Activated naive CD4-positive, alpha-beta T cell treated with anti-CD3 and anti-CD28 coated beads for 36 hours (primary cell): ENCODE measurements at places on chromosomes 4 and X. TPM values are rescaled to one million over a fixed set of nuclear protein-coding genes. Genes with fewer than 3 reads are reported as not detected.

DNA sequence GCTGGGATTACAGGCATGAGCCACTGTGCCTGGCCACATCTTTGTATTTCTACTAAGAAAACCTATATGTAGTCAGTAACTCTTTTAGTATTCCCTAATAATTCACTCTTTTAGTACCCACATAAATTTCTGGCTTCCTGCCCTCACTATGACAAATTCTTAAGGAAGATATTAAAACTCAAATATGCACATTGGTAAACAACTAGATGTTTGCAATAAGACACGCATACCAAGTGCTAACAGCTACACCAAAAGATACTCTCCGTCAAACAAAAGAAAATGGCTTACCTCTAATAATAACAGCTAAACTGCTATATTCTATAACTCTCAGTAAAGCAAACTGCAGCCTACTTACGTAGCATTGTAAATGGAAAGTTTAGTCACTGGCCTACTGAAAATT is 6.3 kb downstream of the UBA6 start:
- no peak for DNase-seq

DNA sequence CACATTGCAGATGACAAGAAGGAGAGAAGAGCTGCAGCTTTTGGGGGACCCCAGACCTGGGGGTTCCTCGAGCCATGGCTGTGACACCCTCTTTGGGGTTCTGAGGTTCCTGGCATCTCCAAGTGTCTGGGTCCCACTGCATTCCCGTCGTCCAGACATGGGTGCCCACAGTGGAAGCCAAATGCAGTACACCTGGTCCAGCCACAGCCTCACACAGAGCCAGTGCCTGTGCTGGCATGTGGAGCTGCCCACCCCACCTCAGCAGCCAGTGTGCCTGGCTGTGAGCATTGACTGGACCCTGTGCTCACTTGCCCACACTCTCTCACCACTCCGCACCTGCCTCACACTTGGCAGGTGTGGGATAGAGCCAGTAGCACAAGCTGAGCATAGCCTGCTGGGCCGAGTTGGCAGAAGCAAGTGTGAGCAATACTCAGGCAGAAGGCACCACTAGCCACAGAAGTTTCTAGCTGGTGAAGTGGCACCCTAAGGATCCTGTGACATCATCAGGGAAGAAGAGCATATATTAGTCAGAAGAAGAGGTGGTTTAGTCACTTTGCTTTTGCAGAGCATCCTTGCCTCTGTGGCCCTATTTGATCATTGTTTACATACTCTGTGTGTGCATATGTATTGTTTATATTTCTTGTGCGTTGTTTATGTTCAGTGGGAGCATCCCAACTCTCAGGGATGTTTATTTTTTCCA is 65.0 kb upstream of the MAGEB2 start:
- DNase-seq = no peak

DNA sequence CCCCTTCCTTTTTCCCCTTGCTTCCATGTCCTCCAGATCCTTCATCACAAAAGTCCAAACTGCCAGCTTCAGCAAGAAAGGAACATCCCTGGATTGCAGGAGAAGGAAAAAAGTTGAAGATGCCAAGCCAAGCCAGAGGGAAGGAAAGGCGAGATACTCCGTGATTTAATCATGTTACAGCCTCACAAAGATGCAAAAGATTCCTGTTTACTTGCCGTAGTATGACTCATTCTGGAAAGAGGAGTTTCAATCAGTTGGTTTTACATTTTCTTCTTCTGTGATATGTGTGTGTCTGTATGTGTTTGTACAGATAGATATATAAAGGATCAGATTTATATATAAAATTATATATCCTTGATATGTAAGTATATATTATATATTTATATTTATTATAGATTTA is 69.3 kb downstream of the BTC start:
- DNase-seq = no peak

GRCh38 chr4:122700178-122700725 is 32.3 kb upstream of the BBS12 start:
- DNase-seq = no peak

DNA sequence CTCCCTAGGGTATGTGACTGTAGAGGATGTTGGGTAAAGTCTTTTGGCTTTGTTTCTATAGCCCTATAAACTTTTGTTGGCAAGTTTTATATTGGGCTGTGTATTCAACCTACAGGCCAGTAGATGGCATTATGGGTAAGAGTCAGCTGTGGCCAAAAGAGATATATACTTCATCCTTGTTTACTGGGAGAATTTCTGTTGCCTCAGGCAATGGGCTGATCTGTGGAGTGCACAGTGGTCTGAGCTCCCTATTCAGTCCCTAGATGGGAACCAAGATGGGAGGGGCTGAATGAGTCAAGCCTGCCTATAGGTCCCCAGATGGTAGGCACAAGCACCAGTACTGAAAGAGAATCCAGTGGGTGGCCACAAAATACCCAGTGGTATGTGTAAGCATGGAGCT is 580.6 kb downstream of the EPHA5 start:
- DNase-seq = no peak

GRCh38 chr4:10118048-10119004 is 1.7 kb upstream of the WDR1 start:
- peak; percentile 35 for DNase-seq

ZNF718 gene
- total RNA-seq = 12.8 TPM
